ENCODE measurements at places on chromosomes 7 and 10.

DNA sequence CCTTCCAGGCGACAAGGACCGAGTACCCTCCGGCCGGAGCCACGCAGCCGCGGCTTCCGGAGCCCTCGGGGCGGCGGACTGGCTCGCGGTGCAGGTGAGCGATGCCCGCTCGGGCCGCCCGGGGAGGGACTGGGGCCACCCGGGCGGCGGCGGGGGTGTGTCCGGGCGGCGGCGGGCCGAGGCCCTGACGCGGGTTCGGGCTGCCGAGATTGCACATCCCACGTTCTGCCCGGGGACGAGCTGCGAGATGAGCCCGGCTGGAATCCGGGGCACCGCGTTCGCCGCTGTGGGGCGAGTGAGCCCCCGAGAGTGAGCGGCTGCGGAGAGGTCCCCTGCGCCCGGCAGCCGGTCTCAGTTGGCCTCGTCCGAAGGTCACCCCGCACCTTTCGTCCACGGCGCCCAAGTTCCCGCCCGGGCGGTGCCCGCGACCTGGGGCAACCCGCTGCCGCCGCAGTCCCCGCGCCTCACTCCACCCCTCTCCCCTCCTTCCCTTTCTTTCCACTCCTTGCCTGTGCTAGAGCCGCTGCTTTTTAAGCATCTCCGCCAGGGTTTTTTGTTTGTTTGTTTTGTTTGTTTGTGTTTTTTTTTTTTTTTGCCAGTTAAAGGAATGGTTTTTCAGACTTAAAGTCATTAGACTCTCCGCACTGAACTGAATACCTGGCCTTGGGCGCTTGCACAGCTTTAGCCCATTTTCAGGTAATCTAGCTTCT lies 515 bp downstream of the RALA start:
- peak overlapping the region; percentile 91 for H3K27ac ChIP-seq
- H3K27me3 ChIP-seq, result no peaks in the 10 kb centered on the region
- peak; percentile 40 for DNase-seq
- peak overlapping the region; percentile 71 for H3K4me3 ChIP-seq
- peaks cover 6% of the 10 kb centered on the region for H3K4me1 ChIP-seq

- H3K27ac ChIP-seq, result no peak overlapping the region
- DNase-seq, result no peak
Observed at GRCh38 chr10:103752680-103753248, 102.6 kb downstream of the SH3PXD2A start.

DNA sequence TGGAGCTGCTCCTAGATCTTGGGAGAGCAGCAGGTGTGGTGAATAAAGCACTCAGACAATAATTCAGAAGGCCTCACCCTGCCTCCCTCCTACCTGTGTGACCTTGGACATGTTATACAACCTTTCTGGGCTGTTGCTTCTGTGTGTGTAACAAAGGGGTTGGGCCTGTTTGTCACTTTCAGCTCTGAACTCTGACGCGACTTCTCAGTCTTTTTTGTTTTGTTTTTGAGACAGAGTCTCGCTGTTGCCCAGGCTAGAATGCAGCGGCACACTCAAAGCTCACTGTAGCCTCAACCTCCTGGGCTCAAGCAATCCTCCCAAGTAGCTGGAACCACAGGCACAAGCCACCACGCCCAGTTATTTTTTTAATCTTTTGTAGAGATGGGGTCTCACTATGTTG lies 89.3 kb downstream of the DNMBP start:
- H3K4me3 ChIP-seq, result no peak overlapping the region
- no peaks in the 10 kb centered on the region for H3K36me3 ChIP-seq
- H3K27ac ChIP-seq, result no peak overlapping the region
- no peak for DNase-seq
- peaks cover 2% of the 10 kb centered on the region for H3K4me1 ChIP-seq
- H3K27me3 ChIP-seq, result no peaks in the 10 kb centered on the region

DNA sequence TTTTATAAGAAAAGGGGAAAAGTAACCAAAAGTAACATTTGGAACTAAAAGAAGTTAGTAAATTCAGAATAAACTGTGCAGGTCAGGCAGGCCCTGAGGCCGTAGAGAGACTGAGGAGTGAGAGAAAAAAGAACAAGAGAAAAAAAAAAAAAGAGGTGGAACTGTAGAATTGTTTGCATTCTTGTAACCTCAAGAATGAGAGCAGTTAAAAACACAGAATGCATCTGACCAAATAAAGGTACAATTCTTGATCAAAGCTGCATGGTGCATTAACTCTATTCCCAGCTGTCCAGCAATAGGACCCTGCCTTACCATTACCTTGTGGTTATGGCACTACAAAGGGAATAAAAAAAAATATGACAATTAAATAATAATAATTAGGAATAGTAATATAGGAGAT lies 170.1 kb upstream of the SEMA3A start:
- DNase-seq, result peak; percentile 59
- H3K36me3 ChIP-seq, result no peaks in the 10 kb centered on the region
- no peaks in the 10 kb centered on the region for H3K4me1 ChIP-seq

- H3K27ac ChIP-seq, result no peak overlapping the region
- no peaks in the 10 kb centered on the region for H3K4me1 ChIP-seq
- DNase-seq, result no peak
- H3K36me3 ChIP-seq, result no peaks in the 10 kb centered on the region
- no peaks in the 10 kb centered on the region for H3K27me3 ChIP-seq
Observed at GRCh38 chr10:124522933-124523871, 61.6 kb downstream of the LHPP start.

GRCh38 chr10:89426230-89426868 lies 12.0 kb downstream of the IFIT5 start:
- H3K36me3 ChIP-seq, result no peaks in the 10 kb centered on the region
- H3K27me3 ChIP-seq, result no peaks in the 10 kb centered on the region
- H3K4me3 ChIP-seq, result no peak overlapping the region
- H3K4me1 ChIP-seq, result no peaks in the 10 kb centered on the region

GRCh38 chr7:2821842-2822507 lies 22.1 kb downstream of the GNA12 start:
- no peaks in the 10 kb centered on the region for H3K27me3 ChIP-seq
- H3K36me3 ChIP-seq, result no peaks in the 10 kb centered on the region
- no peak for DNase-seq
- peak overlapping the region; percentile 66 for H3K27ac ChIP-seq
- H3K4me1 ChIP-seq, result peaks cover 27% of the 10 kb centered on the region
- H3K4me3 ChIP-seq, result no peak overlapping the region

- H3K36me3 ChIP-seq, result no peaks in the 10 kb centered on the region
- no peaks in the 10 kb centered on the region for H3K27me3 ChIP-seq
- DNase-seq, result no peak
- no peak overlapping the region for H3K27ac ChIP-seq
Observed at GRCh38 chr7:1895664-1896515, 225.8 kb downstream of the ELFN1 start.

DNA sequence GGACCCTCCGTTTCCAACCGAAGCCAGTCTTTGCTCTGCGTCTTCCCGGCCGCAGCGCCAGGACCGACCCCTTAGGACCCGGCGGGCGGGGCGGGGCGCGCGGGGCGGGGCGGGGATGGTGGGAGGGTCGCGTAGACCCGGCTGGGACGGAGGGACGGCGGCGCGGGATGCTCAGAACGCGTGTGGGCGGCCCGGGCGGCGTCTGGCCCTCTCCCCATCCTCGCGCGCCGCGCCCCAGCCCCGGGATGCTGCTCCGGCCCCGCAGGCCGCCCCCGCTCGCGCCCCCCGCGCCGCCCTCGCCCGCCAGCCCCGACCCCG lies at the start of gene UTF1:
UTF1 (plus strand) TSS at position 174 of the 318 bp plus-strand sequence; CDS start at position 246, 72 bp downstream.
- H3K27ac ChIP-seq, result no peak within 1 kb of the TSS
- DNase-seq, result no peak
- H3K27me3 ChIP-seq, result peaks cover 24% of the 10 kb centered on the region
- H3K4me1 ChIP-seq, result no peaks in the 10 kb centered on the region
- H3K36me3 ChIP-seq, result no peaks in the 10 kb centered on the region

DNA sequence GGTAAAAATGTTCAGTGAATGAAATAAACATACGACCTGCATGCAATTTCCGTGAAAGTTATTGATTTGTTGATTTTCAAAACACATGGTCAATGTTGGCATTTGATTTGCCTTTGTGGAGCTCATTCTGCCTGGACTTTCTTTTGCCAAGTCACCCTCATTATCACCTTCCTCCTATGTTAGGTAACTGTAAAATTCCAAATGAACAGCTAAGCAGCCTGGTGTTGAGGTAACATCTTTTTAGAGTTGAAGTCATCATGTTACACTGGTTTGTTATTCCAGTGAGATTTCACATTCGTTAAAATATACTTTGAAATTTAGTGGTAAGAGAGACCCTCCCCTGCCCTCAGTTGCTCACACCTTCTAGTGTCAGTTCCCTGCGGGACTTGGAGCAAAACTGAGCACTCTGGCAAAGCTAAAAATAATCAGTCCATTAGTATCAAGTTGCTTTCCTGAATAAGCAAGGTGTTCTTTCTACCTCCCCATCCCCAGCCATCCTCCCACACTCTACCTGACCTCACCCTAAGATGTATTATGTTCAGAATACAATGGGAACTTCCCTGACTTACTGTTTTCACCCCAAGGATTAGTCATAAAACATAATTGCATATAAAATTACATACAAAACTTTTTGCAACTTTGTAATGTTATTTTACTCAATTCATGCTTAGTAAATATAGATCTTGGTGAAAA lies 283.3 kb upstream of the SEMA3A start:
- DNase-seq, result peak; percentile 94
- no peaks in the 10 kb centered on the region for H3K36me3 ChIP-seq
- H3K27me3 ChIP-seq, result no peaks in the 10 kb centered on the region
- H3K4me1 ChIP-seq, result no peaks in the 10 kb centered on the region
- H3K4me3 ChIP-seq, result no peak overlapping the region
- H3K27ac ChIP-seq, result no peak overlapping the region

DNA sequence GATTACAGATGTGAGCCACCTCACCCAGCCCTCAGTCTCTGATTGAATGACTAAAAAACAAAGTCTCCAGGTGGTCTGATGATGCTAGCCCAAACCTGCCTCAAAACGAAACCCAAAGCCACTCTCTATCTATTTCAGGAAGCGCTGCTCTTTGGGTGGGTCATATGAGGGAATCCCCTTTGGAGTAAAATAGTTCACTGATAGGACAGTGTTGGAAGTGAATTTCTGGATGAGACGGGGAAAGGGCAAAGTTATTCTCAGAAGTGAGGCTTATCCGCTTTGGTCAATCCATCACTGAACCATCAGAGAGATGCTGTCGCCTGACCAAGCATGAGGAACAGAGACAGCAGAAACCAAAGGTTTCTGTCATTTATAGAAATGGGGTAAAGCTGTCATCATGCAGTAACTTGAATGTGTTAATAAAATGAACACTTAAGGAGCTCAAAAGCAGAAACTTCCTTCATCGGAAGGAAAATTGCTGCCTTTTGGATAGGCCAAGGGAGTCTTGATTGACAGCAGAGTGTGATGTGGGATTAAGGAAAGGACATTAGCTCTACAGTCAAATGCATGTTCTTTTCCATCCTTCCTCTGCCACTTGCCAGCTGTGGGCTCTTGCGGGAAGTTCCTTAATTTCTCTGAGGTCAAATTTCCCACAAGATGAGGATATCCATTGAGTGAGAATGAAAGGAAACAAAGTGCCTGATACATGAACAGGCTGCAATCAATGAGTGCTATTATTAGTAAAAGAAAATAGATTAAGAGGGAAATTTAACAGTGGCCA lies 64.9 kb upstream of the C1QL3 start:
- no peaks in the 10 kb centered on the region for H3K27me3 ChIP-seq
- no peaks in the 10 kb centered on the region for H3K36me3 ChIP-seq
- H3K4me3 ChIP-seq, result no peak overlapping the region

DNA sequence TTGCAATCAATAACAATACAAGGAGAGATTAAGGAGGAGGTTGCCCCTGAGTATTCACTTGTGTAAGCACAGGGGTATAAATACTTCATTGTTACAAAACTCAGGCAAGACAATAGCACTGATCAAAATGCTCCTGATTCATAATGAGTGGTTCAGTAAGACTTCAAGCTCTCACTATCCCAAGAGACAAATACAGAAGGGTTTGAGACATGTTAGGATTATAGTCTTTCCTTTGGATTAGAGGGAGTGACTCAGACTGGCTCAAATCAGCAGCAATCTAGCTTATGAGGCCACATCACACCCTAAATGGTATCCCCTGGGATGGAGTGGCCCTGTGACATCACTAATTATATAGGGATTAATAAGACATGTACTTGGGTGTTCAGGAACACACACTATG lies 167.2 kb upstream of the HGF start:
- no peak for DNase-seq
- H3K36me3 ChIP-seq, result no peaks in the 10 kb centered on the region
- peaks cover 2% of the 10 kb centered on the region for H3K4me1 ChIP-seq
- no peaks in the 10 kb centered on the region for H3K27me3 ChIP-seq
- no peak overlapping the region for H3K4me3 ChIP-seq

DNA sequence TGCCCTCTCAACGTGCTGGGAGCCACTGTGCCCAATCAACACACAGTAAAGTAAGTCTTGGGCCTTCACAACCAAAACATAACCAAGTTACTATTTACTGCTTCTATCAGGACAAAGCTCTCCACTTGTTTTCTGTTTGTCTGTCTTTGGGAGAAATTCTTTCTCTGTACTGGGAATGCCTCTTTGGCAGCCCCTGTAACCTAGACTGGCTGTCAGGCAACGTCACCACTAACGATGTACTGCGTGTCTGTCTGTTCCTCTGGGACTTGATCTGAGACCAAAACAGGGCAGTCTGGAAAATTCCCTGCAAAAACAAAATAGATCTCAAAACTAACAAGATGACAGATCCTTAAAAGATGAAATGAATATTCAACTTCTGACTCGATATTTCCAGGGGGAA lies 113.0 kb downstream of the SMURF1 start:
- no peaks in the 10 kb centered on the region for H3K4me1 ChIP-seq
- H3K36me3 ChIP-seq, result peaks cover 31% of the 10 kb centered on the region
- H3K4me3 ChIP-seq, result no peak overlapping the region

DNA sequence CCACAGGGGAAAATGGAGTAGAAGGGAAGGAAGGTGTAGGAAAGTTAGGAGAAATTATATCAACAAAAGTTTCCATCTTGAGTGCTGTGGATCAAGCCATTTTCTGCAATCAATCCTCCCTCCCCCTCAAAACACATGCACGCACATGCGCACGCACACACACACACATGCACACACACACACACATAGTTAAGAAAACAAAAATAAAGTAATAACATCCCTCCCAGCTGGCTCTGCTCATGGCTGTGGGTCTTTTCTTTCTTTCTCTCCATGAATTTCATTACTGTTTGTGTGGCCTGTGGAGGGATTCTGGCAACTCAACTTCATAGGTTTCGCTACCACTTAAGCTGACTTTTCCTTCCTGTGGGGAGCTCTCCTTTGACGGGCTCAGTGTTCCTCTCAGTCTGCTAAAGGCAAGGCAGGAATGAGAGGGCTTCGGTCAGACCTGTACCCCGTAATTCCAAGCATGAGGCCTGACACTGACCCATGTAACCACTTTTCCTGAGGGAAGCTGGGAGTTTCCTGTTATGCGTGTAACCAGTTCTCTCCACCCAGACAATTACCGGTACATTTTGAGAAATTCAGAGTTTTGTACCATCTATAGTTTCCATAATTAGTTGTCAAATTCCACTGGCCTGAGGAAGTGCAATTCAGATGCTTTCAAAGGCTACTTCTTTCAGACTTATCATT lies 79.8 kb downstream of the ZNF92 start:
- H3K27me3 ChIP-seq, result no peaks in the 10 kb centered on the region
- H3K4me1 ChIP-seq, result no peaks in the 10 kb centered on the region
- DNase-seq, result no peak
- no peak overlapping the region for H3K27ac ChIP-seq

Measured in mesendoderm (in vitro differentiated cells).